ENCODE measurements at places on chromosomes 2 and 18.

GRCh38 chr2:61952288-61952687 lies 46.8 kb downstream of the COMMD1 start:
- DNase-seq: no peak

DNA sequence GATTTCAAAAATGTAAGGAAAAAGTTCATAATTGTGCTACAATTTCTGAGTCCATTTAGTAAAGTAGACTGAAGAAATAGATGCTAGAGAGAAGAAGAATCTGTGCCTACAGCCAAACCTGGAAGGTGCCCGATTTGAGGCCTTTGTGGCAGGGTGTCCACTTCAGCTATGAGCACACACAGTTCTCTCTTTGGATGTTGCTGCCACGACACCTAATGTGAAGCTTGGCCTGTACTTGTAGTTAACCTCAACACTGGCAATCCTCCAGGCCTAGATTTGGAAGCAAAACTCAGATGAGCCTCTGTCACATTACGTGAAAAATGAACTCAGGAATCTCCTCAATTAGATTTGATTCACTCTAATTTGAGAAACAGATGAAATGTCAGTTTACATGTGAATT lies 90.1 kb upstream of the LRP1B start:
- DNase-seq: no peak

GRCh38 chr18:36499938-36500337 lies 202.4 kb downstream of the FHOD3 start:
- no peak for DNase-seq

- DNase-seq: no peak
These were observed 716 bp downstream of the CALCRL start for GRCh38 chr2:187447336-187447735.

GRCh38 chr2:151869291-151869690 lies 41.1 kb upstream of the ARL5A start:
- no peak for DNase-seq

- no peak for DNase-seq
These were observed 118.8 kb downstream of the ZNF516 start for GRCh38 chr18:76376225-76376624.

DNA sequence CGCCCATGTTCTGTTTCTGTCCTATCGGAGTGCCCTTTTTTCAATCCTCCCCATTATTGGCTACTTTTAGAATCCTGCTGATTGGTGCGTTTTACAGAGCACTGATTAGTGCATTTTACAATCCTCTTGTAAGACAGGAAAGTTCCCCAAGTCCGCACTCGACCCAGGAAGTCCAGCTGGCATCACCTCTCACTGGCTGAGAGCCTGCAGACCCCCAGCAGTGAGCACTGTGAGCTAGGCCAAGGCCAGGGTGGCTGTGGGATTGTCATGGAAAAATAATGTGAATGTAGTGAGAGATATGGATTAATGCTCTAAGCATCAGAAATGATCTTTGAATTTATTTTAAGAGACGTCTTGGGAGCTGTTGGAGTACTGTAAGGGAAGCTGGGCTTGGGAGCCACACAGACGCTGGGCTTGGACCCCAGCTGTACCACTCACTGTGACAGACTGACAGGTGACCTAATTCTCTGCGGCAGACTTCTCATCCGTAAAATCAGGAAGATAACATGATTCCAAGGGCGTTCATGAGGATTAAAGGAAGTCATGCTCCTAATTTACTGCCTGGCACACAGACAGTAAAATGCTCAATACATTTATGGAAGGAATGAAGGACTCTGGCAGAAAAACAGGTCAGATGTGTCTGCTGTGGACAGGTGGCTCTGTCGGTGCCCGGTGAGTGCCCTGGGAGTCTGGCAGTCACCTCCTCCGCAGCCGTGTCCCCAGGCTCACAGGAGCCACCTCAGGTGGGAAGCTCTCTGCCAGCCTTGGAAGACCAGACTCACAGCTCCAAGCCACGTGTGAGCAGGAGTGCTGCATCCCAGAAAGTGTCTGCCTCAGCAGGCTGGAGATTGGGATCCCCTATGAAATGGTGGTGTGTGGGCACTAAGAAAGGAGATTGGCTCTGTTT lies 105.5 kb downstream of the FAM168B start:
- no peak for DNase-seq

- DNase-seq: no peak
These were observed 372.8 kb upstream of the RAB6C start for GRCh38 chr2:129606496-129607270.

- DNase-seq: no peak
These were observed 66.1 kb upstream of the SMAD7 start for GRCh38 chr18:49016648-49017539.

All from stimulated activated CD4-positive, alpha-beta T cell treated with anti-CD3 and anti-CD28 coated beads, Interleukin-15, amount 100 ng/mL, for 48 hours (primary cell).